Activated CD4-positive, alpha-beta T cell treated with anti-CD3 and anti-CD28 coated beads, Interleukin-2, amount 50 U/mL, for 48 hours (primary cell): ENCODE measurements at places on chromosomes 5 and 9.

DNA sequence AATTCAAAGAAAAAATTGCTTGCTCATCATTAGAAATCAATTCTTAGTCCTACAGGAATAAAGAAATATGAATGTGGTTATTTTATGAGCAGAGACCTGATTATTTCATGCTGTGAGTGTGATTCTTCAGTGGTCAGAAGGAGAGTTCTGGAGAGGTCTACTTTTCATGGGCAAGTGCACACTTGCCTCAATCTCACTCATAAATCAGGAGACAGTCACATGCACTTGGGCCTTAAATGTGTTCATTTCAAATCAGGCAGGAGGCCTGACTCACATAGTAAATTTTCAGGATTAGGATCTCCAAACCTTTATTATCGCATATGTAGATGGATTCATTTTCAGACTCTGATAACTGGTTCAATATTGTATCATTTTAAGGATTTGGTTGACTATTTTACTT is 323.2 kb upstream of the CCNH start:
- no peak for DNase-seq

- DNase-seq = no peak
Observed at GRCh38 chr9:21119093-21119770, 22.4 kb downstream of the IFNW1 start.

GRCh38 chr5:172769616-172770373 is 1.2 kb downstream of the DUSP1 start:
- DNase-seq = no peak

- no peak for DNase-seq
Observed at GRCh38 chr5:36462295-36463021, 143.9 kb upstream of the SLC1A3 start.

DNA sequence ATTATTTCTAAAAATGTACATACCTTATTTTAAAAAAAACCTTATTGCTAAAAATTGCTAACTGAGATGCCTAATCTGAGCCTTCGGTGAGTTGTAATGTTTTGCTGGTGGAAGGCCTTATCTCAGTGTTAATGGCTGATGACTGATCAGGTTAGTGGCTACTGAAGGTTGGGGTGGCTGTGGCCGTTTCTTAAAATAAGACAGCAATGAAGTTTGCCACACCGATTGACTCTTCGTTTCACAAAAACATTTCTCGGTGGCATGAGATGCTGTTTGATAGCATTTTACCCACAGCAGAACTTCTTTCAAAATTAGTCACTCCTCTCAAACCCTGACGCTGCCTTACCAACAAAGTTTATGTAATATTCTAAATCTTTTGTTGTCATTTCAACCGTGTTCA is 14.7 kb downstream of the CENPK start:
- DNase-seq = no peak

- no peak for DNase-seq
Observed at GRCh38 chr5:141779503-141779973, 97.5 kb upstream of the ARAP3 start.

GRCh38 chr5:79857714-79858409 is 133.2 kb downstream of the MTX3 start:
- peak; percentile 91 for DNase-seq

- no peak for DNase-seq
Observed at GRCh38 chr9:113641100-113641885, 177.8 kb downstream of the RGS3 start.

DNA sequence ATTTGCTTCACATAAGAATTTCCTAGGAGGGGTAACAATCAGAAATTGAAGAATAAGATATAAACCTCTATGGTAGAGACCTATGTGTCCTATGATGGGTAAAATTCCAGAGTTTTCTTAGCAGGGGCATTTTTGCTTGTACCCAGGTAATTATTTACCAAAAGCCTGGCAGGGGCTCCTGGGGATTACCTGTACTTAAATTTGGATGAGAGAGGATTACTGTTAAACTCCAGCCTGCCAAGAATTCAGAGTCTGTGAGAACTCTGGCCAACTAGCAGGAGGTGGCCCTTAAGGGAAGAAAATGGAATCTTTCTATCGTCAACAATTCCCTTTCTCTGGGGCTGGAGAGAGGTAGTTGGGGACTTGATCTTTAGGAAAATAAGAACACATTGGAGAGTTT is 460.4 kb downstream of the PDE4D start:
- DNase-seq = no peak

- no peak for DNase-seq
Observed at GRCh38 chr9:5817862-5818261, 15.1 kb downstream of the ERMP1 start.

GRCh38 chr5:27594141-27594540 is 555.8 kb upstream of the CDH9 start:
- no peak for DNase-seq
